NCI-H510A (cell line): ENCODE measurements at places on chromosomes 1 and 21.

GRCh38 chr1:243735457-243735856 is 114.6 kb downstream of the AKT3 start:
- no peak for DNase-seq

- DNase-seq = no peak
Observed at GRCh38 chr21:35408401-35408800, 359.3 kb upstream of the RUNX1 start.

DNA sequence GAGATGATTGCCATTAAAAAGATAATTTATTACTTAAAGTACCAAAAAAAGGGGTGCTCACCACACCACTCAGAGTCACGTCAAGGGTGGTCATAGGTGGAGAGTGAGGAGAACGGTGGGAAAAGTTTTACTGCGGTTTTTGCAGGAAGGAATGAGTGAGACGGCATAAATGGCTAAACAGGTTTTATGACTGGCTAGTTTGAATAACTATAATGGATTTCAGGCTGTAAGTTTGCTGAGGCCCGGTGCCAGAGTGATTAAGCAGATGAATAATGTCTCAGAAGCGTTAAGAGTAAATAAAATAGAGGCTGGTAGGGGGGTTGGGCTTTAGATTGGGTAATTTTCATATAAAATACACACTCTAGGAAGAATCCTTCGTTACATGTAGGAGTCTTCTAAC is 1337.8 kb downstream of the AMY1C start:
- DNase-seq = no peak

- no peak for DNase-seq
Observed at GRCh38 chr1:39048745-39049370, 22.7 kb downstream of the NDUFS5 start.

DNA sequence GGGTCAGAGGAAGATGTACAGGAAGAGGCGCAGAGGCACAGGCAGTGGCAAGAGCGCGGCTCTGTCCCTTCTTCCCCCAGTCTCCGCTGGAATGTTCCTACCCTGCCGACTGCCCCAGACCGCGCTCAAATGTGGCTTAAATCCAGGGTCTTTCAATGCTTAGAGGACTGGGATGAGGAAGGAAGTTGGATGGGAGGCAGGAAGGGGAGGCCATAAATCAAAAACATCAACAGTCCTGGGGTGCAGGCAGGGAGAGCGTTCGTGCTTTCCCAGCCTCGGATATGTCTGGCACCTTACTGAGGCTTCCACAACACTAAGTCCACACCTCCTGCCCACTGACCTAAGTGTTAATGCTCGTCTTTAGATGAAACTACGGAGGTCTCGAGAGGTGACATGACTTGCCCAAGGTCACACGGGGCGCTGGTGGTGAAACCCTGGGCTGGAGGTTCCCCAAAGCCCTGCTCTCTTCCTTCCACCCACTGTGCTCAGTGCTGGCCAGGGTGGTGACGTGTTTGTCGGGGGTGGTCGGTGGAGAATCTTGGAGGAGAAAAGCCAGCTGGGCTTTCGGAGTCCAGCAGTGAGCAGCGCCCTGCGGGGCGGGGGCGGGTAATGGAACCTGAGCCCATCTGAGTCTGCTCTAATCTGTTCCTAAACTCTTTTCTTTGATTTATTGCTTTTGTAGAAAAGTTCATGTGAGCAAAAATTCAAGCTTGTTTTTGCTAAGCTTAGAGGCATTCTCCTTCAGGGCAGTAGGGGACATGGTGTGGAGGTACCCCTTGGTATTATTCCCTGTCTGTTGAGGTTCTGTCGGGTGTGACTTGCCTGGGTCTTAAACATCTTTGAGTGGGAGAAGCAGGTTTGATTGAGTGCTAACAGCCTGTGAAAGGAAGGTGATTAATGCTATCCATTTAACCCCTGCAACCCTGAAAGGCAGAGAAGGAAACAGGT is 708 bp downstream of the CDA start:
- no peak for DNase-seq

DNA sequence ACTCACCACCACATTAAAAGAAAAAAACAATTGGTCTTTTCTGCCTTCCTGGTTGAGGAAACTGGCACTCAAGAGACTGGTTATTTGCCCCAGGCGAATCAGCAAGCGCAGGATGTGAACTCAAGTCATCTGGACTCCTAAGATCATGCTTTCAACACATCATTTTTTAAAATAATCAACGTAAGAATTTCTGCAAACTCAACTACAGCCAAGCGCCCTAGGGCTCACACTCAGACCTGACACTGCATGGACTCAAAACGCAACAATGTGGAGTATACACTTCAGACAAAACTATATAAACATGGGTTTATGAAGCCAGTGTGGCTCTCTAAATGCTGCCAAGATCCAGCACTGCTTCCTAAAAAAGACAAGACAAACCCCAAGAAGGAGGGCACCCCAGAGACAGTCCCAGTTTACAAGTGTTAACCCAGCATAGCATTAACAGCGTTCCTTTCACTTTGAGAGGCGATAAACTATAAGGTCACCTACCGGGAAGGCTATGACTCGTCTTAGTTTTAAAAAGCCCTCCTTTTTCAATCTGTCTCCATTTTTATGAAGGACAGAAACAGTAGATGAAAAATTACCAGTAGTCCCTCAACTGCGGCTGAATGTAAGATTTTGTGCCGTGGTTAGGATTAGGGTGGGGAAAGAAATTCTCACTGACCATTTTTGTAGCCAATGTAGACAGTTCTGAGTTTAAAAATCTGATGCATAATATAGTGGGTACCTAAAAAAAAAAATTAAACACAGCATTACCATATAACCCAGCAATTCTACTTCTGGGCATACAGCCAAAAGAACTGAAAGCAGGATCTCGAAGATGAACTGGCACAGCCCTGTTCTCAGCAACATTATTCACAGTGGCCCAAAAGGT is 54.8 kb downstream of the SIPA1L2 start:
- DNase-seq = no peak

- DNase-seq = peak; percentile 65
Observed at GRCh38 chr1:205976708-205977401, 26.3 kb downstream of the RAB7B start.

GRCh38 chr1:93433407-93433961 is 14.4 kb upstream of the FNBP1L start:
- DNase-seq = no peak

GRCh38 chr1:90719330-90720144 is 2.4 kb upstream of the BARHL2 start:
- DNase-seq = no peak

DNA sequence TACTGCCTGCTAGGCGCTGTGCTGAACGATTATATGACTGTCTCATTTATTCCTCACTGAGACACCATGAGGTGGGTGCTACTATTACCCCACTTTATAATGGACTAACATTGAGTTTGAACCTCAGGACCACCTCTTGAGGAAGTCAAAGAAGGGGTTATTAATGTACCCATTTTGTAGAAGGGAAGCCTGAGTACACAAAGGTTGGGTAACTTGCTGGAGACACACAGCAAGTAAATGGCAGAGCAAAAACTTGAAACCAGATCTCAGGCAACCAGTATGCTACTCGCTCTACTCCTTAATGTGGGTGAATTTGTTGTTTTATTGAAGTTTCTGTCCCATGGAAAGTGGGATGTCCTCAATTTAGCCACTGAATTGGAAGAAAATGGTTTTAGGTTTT is 30.1 kb downstream of the KCNA10 start:
- DNase-seq = no peak

GRCh38 chr1:223538981-223539380 is 126.5 kb downstream of the CAPN8 start:
- DNase-seq = no peak

DNA sequence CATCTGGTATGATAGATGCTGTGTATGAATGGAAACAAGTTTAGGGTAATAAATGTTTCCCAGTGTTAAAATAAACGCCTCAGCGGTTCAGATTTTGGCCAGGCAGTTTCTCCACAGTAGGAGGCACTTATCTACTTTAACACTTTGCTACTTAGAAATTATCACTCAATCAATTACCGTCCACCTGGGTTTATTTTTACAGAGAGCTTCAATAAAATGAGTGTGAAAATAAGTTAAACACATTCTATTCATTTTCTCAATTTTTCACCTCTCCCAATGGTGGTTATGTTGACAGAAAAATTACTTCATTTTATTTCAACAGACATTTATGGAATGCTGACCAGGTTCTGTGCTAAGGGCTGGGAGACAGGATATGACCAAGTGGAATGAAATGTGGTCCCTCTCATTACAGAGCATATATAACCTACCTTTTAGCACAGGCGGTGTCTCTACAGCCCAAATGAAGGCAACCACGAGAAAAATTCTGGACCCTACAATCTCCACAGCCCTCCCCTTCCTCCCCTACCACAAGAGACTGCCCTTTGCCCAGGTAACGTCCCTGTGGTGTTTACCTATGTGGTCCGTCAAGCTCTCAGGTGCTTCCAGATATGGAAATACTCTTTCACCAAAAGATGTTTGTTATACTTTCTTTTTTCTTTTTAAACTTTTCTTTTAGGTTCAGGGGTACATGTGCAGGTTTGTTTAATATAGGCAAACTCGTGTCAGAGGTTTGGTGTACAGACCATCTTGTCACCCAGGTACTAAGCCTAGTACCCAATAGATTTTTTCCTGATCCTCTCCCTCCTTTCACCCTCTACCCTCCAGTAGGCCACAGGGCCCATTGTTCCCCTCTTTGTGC is 105.5 kb downstream of the HLCS start:
- DNase-seq = no peak

DNA sequence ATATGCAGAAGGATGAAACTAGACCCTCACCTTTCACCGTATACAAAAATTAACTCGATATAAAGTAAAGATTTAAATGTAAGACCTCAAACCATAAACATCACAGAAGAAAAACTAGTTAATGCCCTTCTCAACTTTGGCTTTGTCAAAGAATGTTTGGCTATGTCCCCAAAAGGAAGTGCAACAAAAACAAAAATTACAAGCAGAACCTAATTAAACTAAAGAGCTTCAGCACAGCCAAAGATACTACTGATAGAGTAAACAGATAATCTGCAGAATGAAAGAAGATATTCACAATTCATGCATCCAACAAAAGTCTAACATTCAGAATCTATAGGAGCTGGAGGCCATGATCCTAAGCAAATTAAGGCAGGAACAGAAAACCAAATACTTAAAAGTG is 824.6 kb upstream of the NEGR1 start:
- no peak for DNase-seq

- no peak for DNase-seq
Observed at GRCh38 chr1:8263791-8264190, 54.1 kb upstream of the SLC45A1 start.

DNA sequence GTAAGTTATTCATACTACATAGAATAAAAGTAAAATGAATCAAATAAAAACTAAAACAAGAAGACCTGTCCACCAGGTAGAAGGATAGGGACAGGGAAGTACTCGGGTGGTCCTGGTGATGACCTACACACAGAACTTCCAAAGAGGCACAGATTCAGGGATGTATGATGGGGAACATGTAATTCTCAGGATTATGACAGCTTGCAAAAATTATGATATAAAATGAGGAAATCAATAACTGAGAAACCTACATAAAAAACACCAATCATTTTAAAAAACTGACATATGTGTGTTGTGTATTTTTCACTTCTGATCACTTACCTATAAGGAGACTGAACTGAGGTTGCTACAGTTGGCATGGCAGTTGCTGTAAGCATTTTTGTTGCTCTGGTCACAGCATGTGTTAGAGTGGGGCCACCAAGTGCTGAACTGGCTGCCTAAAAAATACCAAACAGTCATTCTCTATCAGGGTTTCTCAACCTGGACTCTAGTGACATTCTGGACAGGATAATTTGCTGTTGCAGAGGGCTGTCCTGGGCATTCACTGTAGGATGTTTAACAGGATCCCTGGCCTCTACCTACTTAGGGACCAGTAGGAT is 73.8 kb downstream of the USP24 start:
- no peak for DNase-seq
